ENCODE measurements at places on chromosomes 16 and 17.
A peak's percentile ranks its signal among the peaks of the same experiment; 100 is the strongest.

GRCh38 chr16:48622456-48623303 lies 12.7 kb upstream of the N4BP1 start:
- DNase-seq = no peak

DNA sequence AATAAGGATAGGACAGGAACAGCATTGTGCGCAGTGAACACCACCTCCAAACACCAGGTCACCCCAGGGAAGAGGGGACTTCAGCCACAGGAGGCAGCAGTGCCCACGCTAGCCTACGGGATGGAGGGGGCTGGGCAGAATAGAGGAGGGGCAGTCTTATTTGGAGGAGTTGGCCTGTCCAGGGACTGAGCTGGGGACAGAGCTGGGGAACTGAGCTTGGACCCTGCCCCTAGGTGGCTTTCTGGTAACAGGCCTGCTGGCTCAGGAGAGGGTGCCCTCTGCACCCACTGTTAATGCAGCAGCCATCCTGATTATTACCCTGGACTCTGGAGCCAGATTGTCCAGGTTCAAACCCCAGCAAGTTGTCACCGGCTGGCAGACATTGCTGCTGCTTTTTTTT lies 9.3 kb downstream of the CCDC102A start:
- no peak for DNase-seq

DNA sequence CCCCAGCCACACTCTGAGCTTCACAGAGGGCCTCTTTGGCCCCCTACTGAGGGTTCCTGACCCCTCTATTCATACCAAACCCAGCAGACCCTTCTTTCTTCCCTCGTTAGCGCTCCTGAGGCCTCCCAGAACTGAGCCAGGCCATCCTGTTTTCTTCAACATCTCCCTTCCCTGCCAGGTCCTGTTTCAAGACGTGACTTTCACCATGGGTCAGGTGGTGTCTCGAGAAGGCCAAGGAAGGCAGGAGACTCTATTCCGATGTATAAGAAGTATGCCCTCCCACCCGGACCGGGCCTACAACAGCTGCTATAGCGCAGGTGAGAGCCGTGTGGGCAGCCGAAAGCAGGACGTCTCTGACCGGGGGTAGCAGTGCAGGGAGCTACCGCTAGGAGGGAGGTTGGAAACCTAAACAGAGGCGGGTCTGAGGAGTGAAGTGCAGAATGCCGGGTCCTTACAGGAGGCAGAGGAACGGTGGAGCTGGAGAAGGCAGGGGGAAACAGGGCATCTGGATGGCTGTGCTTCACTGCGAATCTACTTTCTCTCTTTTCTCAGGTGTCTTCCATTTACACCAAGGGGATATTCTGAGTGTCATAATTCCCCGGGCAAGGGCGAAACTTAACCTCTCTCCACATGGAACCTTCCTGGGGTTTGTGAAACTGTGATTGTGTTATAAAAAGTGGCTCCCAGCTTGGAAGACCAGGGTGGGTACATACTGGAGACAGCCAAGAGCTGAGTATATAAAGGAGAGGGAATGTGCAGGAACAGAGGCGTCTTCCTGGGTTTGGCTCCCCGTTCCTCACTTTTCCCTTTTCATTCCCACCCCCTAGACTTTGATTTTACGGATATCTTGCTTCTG lies 1.3 kb upstream of the SENP3 start:
- peak; percentile 63 for DNase-seq

GRCh38 chr16:12653820-12654392 lies 149.8 kb downstream of the CPPED1 start:
- DNase-seq = no peak

DNA sequence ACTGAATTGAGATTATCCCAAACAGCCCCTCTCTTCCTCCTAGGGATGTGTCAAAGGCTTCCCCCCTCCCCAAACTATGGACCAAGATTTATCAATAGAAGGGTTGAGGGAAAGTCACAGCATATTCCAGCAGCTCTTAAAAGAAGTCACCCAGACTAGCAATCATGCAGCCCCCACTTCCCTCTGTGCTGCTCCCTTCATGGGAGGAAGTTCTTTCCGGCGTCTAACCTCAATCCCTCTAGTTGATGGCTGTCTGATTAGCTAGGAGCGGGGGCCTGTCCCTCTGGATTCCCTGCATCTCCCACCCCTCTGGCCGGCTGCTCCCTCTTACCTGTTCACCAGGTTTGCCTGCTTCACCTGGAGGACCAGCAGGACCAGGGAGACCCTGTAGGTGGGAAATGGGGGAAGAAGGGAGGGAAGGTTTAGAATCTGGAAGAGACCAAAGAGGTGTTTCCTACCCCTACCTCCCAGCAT lies 9.2 kb downstream of the COL1A1 start:
- DNase-seq = no peak

DNA sequence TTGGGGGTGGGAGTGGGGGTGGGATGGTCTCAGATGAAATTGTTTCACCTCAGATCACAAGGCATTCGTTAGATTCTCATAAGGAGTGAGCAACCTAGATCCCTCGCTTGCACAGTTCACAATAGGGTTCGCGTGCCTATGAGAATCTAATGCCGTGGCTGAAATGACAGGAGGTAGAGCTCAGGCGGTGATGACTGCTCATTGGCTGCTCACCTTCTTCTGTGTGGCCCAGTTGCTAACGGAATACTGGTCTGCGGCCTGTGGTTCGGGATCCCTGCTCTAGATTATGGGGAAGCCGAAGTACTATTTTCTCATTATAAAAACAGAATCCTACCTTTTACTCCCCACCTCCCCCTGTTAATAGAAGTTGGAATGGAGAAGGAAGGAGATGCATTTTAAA lies 18.9 kb downstream of the CLTC start:
- no peak for DNase-seq

DNA sequence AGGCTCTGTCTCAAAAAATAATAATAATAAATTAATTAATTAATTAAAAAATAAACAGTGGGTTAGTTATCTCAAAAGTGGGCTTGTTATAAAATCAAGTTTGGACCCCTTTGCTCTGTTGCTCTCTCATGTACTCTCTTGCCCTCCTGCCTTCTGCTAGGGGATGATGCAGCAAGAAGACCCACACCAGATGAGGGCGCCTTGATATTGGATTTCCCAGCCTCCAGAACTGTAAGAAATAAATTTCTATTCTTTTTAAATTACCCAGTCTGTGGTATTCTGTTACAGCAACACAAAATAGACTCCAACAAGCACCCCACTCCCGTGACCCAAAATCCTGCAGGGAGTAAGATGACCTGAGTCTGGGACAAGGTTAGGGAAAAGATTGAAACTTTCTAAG lies 2.1 kb upstream of the ZNF652 start:
- no peak for DNase-seq

- DNase-seq = peak; percentile 62
Measured at GRCh38 chr17:7307686-7308624, 527 bp downstream of the EIF5A start.

GRCh38 chr16:12794486-12795387 lies 8.9 kb downstream of the CPPED1 start:
- DNase-seq = no peak

DNA sequence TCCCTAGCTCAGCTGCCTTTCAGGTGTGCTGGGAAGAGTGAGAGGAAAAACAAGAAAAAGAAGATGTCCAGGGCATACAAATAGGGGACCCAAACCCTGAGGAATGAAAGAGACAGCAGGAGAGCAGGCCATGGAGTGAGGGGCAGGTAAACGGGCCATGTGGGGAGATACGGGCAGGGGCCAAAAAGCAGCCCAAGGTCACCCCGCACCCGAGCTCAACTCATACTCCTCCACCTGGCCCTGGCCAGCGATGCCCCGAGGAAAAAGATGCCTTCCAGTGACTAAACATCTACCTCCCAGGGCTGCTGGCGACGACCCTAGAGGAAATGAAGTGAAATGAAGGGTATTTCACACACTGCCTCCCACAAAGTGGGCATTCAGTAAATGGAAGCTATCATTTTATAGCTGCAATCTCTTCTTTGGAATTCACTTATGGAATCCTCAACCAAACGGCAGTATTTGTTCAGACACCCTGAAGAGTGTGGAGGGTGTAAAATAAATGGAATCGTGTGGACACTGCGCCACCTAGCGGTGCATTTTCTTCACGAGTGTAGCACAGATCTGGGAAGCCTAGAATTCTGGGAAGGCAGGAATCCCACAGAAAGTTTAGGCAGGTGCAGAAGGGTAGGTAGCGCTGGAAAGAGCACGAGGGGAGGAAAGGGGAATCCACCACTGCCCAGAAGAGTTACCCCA lies 14.9 kb downstream of the ELAC2 start:
- DNase-seq = peak; percentile 48

GRCh38 chr17:80870401-80870800 lies 121.2 kb upstream of the CHMP6 start:
- peak; percentile 56 for DNase-seq

DNA sequence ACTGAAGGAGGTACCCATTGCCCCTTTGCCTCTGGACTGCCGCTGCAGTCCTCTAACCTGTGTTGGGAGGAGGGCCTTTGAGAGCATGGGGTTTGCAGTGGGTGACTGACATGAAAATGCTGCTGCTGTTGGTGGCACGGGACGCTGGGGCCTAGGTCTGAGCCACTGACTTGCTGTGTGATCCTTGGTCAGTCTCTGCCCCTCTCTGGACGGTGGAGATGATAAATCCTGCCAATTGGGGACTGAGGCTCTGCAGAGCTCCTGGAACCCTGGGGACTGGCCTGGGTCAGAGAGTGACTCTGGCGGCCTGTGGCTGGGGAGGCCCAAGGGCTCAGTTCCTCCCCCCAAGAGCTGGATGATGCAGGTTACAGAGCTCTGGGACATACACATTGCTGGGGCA lies 6.1 kb upstream of the PYDC1 start:
- no peak for DNase-seq

DNA sequence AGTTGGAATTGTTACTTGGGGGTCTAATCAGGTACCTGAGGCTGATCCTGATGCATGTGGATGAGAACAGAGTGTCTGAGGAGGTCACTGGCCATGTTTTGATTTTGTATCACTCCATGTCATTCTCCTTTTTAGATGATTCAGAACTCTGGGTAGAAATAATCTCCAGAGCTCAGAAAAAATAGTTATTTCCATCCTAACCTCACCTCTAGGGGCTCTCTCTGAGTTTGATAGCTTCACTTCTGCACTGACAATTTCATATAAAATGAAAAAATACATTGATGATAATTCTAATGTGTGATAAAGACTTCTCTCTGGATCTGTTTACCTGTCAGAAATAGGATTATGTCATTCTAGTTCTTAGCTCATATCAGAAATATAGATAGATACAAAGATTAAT lies 6.2 kb upstream of the KRT12 start:
- DNase-seq = no peak

GRCh38 chr16:28210264-28210663 lies 1.5 kb downstream of the XPO6 start:
- DNase-seq = no peak

DNA sequence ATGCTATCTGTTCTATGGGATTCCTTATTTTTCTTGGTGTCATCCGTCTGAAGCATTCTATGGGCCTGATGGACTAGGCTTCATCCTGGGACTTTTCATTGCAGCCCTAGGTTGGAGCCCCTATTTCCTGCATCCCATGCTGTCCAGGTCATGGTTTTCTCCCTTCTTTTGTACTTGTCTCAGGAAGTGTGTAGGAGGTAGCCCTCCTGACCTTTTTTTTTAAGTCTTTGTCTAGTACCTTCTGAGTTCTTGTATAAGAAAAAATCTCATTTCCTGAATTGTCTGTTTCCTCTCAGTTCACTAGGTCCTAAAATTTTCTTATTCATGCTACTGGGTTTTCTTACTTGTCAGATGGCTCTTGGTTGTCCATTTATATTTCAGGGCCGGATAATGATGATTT lies 6.0 kb downstream of the NDEL1 start:
- DNase-seq = no peak

- no peak for DNase-seq
Measured at GRCh38 chr16:48075398-48075797, 80.4 kb downstream of the ABCC12 start.

GRCh38 chr16:56190677-56191155 lies 573 bp upstream of the GNAO1 start:
- DNase-seq = no peak
